ENCODE measurements at places on chromosomes 7 and 10.

GRCh38 chr7:12731775-12732174, 44.3 kb downstream of the ARL4A start:
- no peak for DNase-seq

GRCh38 chr10:21172930-21173801, 276.1 kb upstream of the NEBL start:
- DNase-seq: no peak

GRCh38 chr7:152975076-152975475, 215.5 kb downstream of the ACTR3B start:
- no peak for DNase-seq

DNA sequence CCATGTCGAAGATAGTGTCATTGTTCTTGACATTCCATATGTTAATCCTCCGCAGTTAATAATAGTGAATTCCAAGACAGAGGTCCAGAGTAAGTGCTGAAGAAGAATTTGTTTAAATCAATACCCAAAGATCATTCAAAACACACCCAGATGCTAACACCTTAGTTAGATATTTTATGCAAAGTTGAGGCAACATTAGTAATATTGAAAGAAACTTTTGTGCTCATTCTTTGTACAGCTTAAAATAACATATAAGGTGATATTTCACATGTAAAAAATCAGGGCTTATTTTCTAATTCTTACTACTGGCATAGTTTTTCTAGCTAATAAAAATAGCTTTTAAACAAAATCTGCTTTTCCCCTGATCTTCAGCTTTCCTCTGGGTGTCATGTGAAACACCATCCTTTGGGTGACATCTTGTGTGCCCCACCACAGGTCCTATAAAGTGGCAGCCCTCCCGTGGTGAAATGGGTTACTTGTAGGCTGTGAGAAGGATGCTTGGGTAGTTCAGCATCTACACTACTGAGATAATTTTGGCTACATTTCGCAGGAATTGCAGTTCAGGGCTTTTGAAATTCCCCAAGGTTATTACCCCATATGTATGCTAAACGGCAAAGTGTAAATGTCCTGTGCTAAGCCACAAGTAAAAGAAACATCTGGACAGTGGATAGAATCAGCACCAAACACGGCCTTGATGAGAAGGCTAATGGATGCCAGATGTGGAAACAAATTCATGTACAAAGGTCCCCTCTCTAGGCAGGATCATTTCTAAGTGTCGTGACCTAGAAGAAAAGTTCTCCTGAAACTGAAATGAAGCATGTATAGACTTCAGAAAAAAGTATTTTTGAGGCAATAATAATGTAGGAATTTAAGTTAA, 105.4 kb downstream of the GRM3 start:
- DNase-seq: no peak

DNA sequence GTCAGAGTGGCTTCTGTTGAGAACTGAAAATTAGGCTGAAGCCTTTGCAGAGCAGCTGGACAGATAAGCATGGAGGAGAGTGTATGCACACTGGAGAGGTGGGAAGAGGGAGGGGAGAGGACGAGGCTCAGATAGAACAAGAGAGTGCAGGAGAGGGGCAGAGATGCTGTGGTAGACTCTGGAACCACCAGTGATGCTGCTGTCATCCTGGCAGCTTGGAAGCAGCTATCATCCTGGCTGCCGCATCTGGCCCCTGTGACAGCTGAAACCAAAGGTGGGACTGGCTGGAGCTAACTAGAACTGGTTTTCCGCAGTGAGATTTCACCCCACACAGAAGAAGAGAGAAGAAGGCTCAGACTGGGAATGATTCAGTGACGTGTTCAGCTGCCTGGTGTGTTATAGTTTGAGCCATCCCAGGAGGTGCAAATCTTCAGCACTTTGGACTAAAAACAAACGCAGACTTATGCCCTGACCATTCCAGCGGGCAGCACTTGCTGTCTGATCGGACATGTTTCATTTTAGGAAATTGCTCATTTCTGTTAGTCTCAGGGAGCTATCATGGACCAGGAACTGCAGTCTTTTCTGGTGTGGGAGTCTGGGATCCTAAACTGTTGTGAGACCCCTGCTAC, 38.4 kb downstream of the EEPD1 start:
- no peak for DNase-seq

DNA sequence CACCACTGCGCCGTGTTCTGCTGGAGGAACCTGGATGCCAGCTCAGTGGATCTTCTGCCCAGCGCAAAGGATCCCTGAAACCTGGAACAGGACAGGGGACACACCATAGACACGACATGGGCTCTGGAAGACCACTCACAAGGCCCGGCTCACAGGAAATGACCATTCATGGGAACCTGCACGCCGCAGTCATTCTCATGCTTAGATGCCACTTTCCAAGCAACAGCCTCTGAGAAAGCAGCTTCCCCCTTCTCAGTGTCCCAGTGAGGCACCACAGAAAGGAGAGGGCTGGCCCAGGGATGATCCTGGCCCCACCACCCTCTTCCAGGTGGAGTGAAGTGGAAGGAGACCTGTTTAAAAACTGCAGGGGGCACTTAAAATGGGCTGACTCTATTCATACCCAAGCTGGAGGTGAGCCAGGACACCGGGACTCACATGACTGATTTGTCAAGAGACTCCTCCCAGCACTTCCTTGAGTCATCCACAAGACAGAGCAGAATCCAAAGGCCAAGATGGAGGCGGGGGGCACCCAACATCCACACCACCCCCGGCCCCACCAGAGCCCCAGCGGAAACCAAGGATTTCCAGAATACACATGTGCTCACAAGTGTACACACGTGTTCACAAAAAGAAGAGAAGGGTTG, 11.2 kb downstream of the CTBP2 start:
- no peak for DNase-seq

GRCh38 chr7:130838738-130839137, 104.7 kb upstream of the KLF14 start:
- peak; percentile 99 for DNase-seq

DNA sequence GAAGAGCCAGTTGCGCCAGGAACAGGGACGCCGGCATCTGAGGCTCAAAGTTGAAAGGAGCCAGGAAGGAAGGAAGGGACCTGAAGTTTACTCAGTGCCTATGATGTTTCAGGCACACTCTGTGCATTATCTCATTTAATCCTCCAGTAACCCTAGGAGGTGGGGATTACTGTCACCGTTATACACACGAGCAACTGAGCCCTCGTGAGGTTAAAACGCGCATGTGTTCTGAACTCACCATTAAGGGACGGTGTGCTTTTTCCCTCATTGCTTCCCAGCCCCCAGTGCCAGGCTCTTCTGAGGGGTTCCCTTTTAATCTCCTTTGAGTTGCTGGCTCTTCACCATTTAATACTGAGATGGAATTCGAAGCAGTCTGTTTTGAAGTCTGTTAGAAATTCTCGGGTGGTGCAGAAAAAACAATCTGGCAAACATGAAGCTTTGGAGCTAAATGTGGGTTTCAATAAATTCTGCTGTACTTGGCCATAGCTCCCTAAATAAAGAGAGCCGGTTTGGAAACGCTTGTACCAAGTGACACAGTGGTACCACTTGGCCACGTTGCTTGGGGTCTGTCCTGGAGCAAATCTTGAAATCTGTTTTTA, 102.2 kb downstream of the TAX1BP1 start:
- no peak for DNase-seq

DNA sequence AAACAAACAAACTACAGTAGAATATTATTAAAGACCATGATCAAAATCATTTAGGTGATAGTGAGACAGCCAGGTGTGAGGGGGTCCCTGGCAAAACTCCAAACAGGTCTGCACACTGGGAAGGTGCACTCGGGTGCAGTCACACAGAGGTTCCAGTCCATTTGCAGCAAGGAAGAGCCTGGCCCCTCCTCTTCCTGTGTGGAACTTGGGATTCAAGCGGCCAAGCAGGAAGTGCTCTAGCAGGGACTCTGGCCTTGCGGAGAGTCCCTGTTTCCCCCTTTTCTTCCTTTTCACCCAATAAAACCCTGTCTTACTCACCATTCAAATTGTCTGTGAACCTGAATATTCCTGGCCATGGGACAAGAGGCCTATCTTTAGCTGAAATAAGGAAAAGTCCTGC, 181.8 kb downstream of the LRRTM3 start:
- DNase-seq: no peak

- DNase-seq: no peak
Observed at GRCh38 chr10:106914016-106914415, 250.5 kb downstream of the SORCS1 start.

GRCh38 chr7:104883718-104884452, 130.1 kb upstream of the KMT2E start:
- peak; percentile 23 for DNase-seq

DNA sequence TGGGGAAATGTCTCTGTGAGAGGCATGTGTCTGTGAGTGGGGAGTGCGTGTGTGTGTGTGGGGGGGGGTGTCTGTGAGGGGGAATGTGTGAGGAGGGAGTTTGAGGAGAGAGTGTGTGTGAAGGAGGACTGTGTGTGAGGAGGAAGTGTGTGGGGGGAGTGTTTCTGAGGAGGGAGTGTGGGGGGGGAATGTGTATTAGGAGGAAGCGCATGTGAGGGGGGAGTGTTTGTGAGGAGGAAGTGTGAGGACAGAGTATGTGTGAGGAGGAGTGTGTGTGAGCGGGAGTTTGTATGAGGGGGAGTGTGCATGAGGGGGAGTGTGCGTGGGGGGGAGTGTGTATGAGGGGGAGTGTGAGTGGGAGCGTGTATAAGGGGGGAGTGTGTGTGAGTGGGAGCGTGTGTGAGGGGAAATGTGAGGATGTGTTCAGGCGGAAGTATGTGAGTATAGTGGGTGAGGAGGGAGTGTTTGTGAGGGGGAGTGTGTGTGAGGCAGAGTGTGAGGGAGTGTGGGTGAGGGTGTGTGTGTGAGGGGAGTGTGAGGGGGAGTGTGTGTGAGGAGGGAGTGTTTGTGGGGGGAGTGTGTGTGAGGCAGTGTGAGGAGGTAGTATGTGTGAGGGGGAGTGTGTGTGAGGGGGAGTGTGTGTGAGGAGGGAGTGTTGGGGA, 21.8 kb upstream of the PTPRN2 start:
- DNase-seq: no peak

DNA sequence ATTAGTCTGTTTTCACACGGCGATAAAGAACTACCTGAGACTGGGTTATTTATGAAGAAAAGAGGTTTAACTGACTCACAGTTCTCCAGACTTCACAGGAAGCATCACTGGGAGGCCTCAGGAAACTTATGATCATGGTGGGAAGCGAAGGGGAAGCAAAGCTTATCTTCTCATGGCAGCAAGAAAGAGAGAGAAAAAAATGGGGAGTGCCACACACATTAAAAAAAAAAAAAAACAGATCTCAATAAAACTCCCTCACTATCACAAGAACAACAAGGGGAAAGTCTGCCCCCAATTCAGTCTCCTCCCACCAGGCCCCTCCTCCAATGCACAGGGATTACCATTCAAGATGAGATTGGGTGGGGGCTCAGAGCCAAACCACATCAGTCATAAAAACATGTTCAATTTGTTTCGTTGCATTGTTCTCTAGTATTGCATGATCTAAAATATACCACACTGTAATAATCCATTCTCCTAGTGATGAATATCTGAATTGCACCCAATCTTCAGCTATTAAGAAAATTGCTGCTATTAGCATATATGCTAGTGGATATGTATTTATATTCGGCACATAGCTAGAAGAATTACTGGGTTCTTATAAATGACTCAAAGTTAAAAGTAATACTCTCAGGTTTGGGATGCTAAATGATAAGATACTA, 328.9 kb upstream of the KCND2 start:
- no peak for DNase-seq
